ENCODE measurements at places on chromosomes 4 and X.

- DNase-seq = no peak
These were observed 2211.9 kb upstream of the TENM3 start for GRCh38 chr4:180031330-180031729.

DNA sequence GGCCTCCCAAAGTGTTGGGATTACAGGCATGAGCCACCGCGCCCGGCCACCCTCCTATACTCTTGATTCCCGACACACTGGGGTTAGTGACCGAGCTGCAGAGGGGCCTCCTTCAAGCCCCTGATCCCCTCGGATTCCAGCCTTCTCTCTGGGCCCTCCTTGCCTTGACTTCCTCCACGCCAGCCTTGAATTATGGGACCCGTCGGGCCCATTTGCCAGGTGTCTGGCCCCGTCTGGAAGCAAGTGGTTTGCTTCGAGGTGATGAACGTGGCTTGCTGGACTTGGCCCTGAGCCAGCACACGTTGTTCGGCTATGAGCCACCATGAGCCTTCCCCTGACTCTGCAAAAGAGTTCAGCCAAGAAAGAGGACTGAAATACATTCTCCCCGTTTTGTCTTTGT, 37.4 kb upstream of the GRPEL1 start:
- no peak for DNase-seq

GRCh38 chrX:134684956-134685355, 26.7 kb upstream of the PLAC1 start:
- DNase-seq = no peak

GRCh38 chr4:7649741-7650531, 215.2 kb upstream of the PSAPL1 start:
- peak; percentile 80 for DNase-seq

GRCh38 chr4:176340871-176341685, 21.3 kb downstream of the SPCS3 start:
- peak; percentile 29 for DNase-seq

DNA sequence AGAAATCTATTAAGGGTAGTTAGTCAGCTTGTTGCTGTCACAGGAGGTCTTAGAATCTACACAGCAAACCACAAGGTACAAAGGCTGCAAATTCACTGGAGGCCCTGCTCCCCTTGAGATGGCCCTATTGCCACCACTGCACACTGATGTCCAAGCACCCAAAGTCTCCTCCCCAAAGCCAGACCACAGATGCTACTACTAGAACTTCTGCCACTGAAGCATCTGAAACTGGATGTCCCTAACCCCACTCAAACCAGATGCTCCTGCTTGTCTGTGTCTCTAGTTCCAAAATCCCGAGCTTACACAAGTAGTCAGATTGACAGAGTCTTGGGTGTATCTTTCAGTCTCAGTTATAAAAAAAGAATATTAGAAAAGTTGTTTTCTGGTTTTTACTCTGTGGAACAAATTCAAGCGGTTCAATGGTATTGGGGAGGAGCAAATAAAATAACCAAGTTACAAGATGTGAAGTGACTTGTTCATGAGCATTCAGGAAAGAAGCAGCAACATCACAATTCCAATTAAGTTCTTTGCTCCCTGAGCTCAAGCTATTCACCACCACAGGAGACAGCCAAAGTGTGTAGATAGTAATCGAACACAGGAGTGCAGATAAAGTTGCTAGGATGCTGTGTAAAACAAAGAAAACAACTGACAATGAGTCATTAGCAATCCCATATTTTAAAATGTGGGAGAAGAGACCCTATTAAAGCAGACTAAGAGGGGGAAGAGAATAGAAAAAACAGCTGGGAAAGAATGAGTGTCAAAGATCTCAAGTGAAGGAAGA, 352.3 kb downstream of the PDGFC start:
- DNase-seq = no peak

DNA sequence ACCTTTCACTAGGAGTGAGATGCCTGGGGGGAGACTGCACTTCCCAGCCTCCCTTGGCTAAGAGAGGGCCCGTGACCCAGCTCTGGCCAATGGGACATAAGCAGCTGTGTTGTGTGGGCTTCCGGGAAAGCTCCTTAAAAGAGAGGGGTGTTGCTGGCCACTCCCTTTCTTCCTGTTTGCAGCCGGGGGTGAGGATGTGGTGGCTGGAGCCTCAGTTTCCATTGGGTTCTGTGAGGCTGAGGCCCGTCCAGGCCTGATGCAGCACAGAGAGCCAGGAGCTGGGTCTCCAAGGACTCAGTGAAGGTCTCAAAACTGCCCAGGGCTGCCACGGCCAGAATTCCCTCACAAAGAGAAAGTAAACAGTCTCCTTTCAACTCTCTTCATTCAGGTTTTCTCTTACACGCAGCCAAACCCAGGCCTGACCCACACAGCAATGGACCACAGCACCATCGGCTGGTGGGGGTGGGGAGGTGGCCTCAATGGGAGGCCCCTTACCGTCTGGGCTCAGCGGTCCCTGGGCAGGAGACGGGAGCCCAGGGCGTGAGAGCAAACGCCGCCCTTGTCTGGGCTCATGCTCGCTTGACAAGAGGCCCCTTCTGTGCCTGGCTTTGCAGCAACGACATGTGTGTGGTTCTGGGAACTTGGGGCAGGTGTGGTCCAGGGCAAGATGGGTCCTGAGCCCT, 6.6 kb downstream of the NKX1-1 start:
- no peak for DNase-seq

DNA sequence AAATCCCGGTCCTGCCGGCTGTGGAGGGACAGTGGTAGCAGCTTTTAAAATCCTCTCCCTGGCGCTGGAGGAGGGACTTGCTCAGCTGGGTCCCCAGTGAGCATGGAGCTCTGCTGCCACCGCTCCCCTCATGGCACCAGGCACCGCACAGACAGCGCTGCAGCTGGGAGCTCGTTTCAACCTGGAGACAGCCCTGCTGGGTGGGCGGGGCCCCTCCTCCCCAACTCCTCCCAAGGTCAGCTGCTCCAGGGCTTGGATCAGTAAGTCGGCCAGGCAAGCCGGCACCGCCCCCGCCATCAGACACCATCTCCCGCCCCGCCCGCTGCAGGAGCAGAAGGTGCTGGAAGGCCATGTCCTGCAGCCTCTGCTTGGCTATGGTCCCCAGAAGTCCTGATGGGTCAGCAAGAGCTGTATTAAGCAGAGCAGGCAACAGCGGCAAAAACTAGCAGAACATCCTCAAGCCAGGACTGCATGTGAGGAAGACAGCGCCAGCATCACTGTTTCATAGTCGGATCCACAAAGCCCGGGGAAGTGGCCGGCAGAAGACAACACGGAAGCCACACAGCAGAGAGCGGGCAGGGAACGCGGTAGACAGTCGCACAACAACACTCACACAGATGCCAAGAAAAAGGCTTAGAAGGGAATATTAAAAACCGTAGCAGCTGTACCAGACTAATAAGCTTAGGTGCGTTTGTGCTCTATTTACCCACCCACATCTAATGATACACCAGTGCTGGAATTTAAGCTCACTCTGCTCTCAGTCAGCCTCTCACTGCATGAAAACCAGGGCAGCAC, 16.2 kb downstream of the ZFYVE28 start:
- peak; percentile 48 for DNase-seq

- no peak for DNase-seq
These were observed 39.2 kb upstream of the CRMP1 start for GRCh38 chr4:5932035-5932568.

- no peak for DNase-seq
These were observed 61.7 kb downstream of the TMA16 start for GRCh38 chr4:163556177-163556576.

- DNase-seq = no peak
These were observed 9.8 kb downstream of the BGN start for GRCh38 chrX:153504445-153505016.

DNA sequence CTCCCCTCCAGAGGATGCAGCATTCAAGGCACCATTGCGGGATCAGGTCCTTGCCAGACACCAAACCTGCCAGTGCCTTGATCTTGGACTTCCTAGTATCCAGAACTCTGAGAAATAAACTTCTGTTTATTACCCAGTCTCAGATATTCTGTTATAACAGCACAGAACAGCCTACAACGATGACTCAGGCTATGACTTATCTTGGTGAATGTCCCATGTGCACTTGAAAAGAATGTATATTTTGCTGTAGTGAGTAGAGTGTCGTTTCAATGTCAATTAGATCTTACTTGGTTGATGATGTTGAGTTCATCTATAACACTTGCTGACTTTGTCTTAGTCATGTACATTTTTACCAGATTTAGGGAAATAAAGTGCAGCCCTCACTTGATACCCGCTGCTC, 34.5 kb upstream of the PGRMC1 start:
- DNase-seq = no peak

- no peak for DNase-seq
These were observed 250.9 kb upstream of the MAOA start for GRCh38 chrX:43405191-43405590.

- no peak for DNase-seq
These were observed 5.6 kb downstream of the PCDH18 start for GRCh38 chr4:137526681-137527080.

DNA sequence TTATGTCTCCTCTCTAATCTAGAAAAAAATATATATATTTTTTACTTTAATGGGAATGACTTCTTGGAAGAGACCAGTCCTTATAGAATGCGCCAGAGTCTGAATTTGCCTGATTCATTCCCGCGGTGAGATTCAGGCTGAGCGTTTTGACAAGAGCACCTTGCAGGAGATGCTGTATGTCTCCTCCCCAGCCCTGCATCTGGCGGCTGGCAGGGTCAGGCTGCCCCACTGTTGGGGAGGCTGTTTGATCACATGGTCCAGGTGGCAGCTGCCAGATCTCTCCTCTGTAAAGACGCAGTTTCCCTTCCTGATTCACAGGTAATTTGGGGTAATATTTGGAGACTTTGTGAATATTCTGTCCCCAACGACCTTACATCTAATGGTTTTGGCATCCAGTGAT, 9.7 kb downstream of the PDZD4 start:
- DNase-seq = no peak

GRCh38 chr4:150591406-150591805, 9.5 kb downstream of the MAB21L2 start:
- DNase-seq = no peak

DNA sequence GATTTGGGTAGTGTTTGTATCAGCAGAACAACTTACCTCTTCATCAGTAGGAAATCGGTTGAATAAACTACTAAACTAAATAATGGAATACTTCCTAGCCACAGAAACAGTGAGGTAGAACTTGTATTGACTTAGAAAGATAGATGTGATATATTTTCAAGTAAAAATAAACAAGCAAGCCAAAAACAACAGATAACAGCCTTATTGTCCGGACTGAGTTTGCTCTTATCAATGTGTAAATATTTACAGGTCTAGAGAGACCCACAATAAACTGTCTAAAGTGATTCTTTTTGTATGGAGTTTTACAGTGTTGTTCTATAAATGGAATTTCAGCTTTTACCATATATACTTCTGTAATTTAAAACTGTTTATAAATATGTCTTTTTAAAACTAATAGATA, 721.8 kb downstream of the ADGRL3 start:
- no peak for DNase-seq

- peak; percentile 48 for DNase-seq
These were observed 25.3 kb upstream of the S100P start for GRCh38 chr4:6668391-6668790.

- DNase-seq = no peak
These were observed 6.7 kb upstream of the RUFY3 start for GRCh38 chr4:70715097-70715496.

GRCh38 chr4:181193131-181193930, 1049.9 kb upstream of the TENM3 start:
- no peak for DNase-seq

- no peak for DNase-seq
These were observed 29.7 kb upstream of the LNX1 start for GRCh38 chr4:53620956-53621355.

DNA sequence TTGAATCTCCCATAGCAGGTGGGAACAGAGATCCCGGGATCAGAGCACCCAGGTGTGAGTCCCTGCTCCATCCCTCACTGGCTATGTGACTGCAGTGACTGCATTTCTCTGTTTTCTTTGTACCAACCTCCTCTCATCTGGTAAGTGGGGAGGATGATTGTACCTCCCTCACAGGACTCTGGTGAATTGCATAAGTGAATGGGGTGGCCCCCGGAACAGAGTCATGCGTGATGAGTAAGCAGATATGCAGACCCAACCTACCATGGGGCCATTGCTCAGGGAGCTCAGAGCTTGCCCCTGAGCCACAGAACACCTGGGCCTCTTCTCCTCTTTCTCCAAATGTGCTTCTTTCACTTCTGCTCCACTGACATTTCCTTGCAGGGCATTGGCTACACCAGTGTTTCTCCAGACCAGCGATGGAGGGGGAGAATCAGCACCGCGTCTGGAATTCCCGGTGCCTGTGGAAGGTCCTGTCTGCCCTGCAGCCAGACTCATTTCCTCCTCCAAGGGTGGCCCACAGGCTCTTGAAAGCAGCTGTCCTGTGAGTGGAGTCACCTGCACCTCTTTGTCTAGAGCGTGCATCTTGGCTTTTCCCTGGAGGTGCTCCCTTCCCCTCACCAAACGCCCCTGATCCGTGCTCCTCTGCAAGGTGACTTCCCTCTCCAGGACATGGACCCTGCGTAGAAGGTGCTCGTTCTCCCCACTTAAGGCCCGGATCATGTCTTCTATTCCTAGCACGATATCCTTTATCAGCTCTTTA, 30.0 kb downstream of the C4orf50 start:
- DNase-seq = no peak

DNA sequence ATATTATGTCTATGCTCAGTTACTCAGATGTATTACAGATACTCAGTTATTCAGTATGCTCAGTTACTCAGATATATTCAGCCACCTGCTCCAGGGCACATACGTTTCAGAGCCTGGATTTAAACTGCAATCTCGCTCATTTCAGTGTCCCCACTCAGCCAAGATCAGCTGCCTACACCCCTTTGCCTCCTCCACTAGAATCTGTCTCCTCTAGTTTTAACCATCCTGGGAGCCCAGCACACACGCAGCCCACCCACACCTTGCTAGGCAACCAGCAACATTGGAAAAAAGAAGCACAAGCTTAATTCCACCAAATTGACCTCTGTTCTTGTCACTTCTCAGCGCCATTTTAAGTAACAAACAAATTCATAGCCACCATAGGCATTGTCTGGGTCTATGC, 246.2 kb downstream of the QDPR start:
- no peak for DNase-seq

DNA sequence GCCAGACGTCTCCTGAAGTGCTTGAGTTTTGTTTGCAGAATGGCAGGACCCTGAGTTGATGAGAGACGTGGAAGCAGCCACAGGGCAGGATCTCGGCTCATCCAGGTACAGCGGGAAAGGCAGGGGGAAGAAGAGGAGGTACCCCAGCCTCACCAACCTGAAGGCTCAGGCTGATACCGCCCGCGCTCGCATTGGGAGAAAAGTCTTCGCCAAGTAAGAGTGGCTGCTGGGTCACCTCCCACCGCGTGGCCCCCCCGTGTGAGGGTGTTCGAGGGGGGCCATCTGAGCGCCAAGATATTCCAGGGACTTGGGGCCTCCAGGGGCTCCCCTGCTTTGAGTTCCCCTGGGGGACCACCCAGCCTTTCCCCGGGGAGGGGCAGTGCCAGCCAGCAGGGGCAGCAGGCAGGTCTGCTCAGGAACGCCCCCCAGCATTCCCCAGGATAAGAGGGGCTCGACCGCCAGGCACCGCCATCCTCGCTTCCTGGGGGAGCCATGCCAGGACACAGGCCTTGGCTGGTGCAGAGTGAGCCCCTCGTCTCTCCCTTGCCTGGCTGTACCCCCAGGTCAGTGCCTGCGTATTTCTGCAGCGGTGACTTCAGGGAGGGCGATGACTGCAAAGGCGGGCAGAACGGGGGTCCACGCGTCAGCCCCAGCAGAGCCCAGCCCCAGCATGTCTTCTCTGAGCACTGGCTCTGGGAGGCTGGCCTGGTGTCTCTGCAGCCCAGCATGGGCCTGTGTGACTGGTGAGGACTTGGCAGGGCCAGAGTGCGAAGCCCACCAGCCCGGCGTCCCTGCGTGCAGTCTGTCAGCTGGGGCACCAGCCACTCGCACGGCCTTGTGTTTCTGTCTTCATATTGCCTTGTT, 22.3 kb downstream of the NKX1-1 start:
- no peak for DNase-seq

- DNase-seq = peak; percentile 14
These were observed 893 bp downstream of the RLIM start for GRCh38 chrX:74613370-74614092.

All from urothelium cell line (cell line).